ENCODE measurements at places on chromosomes 5 and 9.
A peak's percentile ranks its signal among the peaks of the same experiment; 100 is the strongest.

GRCh38 chr9:93686127-93686879 is 109.9 kb downstream of the PHF2 start:
- no peak for DNase-seq

- DNase-seq = no peak
Measured at GRCh38 chr9:131629825-131630204, 84.5 kb downstream of the PRRT1B start.

GRCh38 chr5:36089989-36090388 is 23.3 kb upstream of the UGT3A2 start:
- peak; percentile 85 for DNase-seq

GRCh38 chr9:124284940-124285441 is 27.2 kb downstream of the NEK6 start:
- DNase-seq = no peak

GRCh38 chr5:154312576-154312975 is 122.0 kb downstream of the GALNT10 start:
- no peak for DNase-seq

DNA sequence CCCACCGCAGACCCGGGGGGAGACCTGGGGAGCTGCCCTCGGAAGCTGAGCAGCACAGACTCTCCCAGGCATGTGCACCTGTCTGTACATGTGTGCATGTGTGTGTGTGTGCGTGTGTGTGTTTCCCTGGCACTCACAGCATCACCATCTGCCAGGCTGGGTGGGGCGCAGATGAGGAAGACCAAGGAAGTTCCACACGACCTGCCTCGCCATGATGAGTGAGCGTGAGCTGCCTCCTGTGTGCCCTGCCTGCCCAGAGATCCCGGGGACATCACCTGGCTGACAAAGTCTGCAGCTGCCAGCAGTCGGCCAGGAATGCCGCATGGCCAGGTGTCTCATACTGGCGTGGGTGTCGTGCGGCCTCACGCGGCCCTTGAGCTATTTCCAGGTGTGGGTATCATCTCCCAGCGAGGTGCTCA is 4.0 kb upstream of the GPSM1 start:
- DNase-seq = no peak

DNA sequence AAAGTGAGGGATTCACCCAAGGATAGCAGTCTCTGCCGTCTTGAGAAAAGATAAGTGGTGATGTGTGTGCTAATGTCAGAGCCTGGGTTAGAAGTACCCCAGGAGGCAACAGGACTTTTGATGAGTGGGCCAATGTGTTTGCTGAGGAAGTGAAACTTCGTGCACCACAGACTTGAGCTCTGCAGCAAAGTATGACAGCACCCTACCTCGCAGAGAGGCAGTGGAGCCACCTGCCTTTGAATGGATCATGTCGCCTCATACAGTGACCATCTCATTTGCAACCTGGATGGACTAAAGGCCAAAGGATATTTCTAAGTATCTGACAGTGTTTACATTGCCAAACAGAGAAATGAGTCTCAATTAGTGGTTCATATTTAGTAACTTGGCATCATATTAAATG is 593.9 kb upstream of the GRAMD2B start:
- no peak for DNase-seq

DNA sequence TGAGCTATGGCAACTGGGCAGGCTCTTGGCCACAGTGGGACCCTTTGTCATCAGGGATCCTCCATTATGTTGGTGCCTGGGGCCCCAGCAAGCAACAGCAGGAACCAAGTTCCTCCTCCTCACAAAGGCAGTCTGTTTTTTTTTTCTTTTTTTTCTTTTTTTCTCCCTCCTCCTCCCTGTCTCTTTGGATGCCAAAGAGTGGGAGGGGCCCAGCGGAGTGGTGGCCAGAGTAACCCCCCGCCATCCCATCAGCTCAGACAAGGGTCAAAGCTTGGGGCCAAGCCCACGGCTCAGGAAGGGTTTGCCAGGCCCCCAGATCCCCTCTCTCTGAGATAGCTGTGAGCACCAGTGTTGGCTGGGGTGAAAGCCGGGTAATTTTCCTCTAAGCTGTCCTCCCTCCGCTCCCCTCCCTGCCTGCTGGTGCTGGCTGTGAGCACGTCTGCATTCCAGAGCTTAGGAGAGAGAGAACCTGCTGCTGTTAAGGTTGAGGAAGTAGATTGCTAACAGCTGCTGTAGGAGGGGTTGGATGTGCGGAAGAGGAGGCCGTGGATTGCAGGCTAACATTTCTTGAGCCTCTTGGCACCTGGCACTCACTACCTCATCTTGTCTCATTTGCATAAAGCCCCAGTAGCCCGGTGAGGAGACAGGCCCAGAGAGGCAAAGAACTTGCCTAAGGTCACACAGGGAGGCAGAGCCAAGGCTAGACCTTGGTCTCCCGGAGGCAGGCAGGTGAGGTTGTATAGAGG is 21.2 kb downstream of the GSN start:
- DNase-seq = no peak

GRCh38 chr9:98538626-98539031 is 170.1 kb downstream of the GABBR2 start:
- no peak for DNase-seq

DNA sequence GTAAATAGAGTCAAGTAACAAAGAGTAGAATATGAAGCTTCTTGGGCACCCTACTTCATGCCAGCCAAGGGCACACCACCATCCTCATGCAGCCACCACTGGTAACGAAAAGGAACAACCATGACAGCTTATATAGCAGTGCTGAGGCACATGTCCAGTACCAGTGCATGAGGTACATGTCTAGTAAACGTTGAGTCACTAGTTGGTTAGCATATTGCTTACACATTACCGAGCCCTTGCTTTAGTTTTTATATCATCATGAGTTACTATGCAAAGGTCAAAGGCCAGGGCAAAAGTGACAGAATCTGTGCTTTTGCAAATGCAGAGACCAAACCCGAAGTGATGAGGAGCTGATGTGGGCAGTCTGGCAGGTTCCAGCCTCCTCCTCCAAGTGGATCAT is 147.1 kb upstream of the MAP1B start:
- no peak for DNase-seq

- no peak for DNase-seq
Measured at GRCh38 chr9:125494653-125494915, 212.4 kb downstream of the MAPKAP1 start.

DNA sequence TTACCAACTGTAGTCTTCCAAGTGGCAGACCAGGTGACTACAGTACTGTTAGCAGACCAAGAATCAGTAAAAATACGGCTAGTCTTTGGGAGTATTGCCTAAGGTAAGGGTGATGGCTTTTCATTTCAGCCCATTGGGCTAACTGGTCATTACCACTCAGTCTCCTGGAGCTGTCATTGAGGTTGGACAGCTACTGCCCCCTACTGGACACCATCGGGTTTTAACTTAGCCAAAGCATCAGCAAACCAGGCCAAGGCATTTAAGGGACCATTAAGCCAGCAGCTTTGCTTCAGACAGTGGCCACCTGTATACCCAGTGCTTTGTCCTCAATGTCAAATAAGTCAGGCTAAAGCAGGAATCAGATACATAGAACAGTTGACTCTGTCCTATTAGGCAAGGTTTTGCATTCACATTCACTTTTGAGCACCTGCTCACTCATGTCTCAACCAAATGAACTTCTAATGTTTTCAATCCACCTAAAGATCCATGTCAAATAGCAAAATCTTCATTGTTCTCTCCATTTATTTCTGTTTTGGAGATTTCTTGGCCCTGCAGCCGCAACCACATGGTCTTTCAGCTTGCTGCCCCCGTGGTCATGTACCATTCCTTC is 117.2 kb downstream of the INVS start:
- DNase-seq = peak; percentile 50

DNA sequence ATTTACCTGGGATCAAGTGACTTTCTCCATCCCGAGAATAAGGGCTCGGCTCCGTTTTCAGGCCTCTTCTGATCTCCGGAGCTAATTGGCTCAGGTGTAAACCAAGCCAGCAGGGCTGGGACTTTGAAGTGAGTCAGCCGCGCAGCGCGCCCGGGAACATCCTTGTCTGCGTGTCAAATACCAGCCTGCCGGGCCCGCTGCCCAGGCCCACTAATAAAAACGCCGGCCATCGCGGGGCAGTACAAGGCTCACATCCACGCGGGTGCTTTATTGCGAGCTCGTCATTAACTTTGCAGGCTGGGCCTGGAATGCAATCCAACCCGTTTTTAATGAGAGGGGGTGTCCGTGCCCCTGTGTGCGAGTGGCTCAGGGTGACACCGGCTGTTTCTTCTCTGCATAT is 416.8 kb downstream of the IRX2 start:
- DNase-seq = no peak

DNA sequence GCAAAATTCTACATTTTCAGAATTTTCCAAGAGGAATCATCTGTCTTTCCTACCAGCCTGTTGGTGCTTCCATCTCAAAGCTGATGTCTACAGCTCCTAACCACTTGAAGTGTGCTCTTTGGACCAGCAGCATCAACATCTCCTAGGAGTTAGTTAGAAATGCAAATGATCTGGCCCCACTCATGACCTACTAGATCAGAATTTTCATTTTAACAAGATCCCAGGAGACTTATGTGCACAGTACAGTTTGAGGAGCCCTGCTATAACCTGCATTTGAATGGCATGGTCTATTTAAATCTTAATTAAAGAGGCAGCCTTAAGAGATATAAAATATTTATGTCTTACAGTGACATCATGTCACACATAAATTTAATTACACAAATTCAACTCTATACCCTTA is 33.8 kb downstream of the ITK start:
- DNase-seq = peak; percentile 73

DNA sequence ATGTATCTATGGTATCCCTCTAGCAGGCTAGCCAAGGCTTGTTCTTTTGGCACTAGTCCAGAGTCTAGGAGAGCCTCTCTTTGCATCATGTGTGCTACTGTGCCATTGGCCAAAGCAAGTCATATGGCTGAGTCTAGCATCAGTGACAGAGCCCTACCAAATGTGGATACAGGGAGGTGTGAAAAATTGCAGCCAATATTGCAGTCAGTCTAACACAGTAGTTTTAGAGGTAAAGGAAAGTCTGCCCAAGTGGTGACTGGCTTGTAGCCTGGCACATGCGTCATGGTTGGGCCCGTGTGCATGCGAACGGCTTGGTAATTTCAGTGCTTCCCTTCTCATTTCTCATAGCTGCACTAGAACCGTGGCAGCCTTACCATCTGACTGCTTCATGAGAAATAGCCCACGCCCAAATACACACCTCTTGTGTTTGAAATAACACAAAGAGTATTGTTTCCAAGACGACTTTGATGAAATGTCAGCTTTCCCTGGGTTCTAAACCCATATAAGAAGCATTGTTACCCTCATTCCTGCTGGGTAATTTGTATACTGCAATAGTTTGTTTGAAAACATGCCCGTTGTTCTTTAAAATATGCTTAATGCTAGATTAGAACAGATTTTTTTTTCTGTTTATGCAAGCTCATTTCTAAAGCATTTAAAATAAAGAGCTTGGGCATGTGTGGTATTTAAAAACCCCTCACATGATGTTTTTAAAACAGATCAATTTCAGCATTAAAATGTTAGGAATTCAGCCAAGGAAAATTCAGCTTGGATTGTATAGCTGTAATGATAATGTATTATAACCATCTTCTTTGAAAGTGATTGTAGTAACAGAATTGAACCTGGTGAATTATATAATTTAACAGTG is 113.2 kb downstream of the TLE4 start:
- DNase-seq = no peak

- DNase-seq = no peak
Measured at GRCh38 chr9:12915366-12915954, 140.6 kb downstream of the LURAP1L start.

DNA sequence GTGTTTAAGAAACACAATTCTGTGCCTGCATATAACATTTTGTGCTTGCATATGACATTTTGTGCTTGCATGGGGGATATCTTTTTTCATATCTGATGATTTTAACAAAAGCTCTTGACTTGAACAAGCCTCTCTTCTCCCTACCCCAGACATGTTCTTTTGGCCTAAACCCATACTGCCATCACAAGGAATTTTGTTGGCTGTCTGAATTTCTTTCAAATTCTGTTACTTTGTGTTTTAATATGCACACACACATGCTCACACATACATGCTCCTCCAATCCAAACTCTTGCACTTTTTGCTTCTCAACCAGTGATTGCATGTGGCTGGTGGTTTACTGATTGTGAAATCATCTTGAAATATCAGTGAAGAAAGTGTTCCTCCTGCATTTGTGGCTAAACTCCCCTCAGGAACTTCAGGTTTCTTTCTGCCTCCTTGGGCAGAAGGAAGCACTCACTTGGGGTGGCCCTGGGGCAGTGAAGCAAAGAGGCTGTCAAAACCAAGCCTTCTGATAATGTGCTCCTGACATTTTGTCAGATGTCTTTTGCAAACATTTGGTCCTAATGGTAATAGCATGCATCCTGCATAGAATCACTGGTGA is 377.2 kb upstream of the KLF4 start:
- DNase-seq = no peak

DNA sequence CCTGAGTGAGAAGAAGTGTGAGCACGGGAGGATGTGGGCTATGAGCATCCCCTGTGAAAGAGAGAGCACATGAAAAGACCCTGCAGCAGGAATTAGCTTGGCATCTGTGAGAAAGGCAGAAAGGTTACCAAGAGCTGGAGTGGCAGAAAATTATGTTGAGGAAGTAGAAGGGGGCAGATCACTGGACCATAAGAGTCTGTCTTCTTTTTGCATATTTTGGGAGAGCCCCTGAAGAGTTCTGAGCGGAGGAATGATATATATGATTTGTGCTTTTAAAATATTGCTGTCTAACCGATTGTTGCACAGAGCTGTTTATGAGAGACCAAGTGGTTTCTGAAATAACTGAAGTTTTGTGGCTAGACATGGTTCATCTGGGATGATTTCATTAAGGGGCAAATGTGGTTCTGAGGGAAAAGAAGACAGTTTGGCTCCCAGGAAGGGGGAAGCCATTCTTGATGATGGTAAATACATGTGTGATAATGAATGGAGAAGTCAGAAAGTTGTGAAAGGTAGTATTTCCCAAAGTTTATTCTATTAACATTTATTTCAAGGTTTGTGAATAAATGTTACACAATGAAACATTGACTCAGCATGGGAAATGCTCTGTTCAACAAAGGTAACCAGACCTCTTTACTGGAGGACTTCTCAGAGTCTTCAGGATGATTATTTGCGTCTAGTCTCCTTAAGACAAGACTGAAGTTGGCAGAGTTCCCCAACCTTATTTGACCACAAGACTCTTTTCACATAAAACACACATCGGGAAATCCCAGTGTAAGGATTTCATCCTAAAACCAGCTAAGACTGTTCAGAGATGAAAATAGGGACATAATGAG is 31.5 kb upstream of the ADRB2 start:
- DNase-seq = no peak

- DNase-seq = no peak
Measured at GRCh38 chr5:143759396-143760130, 52.4 kb upstream of the HMHB1 start.

- no peak for DNase-seq
Measured at GRCh38 chr5:150503386-150503785, 4.5 kb upstream of the NDST1 start.

DNA sequence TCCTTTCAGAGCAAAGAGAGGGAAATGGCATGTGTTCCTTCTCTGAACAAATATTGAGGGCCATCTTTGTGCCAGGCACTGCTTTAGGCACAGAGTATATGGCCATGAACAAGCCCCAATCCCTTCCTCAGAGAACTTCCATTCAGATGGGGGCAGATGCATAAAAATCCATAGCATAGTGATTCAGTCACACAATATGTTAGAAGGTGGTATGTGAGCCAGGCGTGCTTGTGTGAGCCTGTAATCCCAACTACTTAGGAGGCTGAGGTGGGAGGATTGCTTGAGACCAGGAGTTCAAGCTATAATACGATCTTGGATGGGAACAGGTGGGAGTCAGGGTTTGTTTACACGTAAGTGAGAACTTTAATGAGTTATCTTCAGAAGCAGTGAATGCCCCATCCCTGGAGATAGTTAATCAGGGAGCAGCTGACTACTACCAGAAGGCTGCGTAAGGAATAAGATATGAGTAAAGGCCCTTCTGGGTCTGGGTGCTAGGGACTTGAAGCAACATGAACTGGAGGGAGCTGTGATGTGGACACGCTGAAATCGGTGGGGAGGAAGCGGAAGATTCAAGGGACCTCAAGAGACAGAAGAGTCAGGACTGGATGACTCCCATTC is 27.1 kb downstream of the NANS start:
- no peak for DNase-seq

Measured in NCI-H526 (cell line).